Coronary artery (tissue), 2 donors: ENCODE measurements at places on chromosomes 5 and 9.

GRCh38 chr9:131594906-131595665, 49.8 kb downstream of the PRRT1B start:
- no peak for DNase-seq

DNA sequence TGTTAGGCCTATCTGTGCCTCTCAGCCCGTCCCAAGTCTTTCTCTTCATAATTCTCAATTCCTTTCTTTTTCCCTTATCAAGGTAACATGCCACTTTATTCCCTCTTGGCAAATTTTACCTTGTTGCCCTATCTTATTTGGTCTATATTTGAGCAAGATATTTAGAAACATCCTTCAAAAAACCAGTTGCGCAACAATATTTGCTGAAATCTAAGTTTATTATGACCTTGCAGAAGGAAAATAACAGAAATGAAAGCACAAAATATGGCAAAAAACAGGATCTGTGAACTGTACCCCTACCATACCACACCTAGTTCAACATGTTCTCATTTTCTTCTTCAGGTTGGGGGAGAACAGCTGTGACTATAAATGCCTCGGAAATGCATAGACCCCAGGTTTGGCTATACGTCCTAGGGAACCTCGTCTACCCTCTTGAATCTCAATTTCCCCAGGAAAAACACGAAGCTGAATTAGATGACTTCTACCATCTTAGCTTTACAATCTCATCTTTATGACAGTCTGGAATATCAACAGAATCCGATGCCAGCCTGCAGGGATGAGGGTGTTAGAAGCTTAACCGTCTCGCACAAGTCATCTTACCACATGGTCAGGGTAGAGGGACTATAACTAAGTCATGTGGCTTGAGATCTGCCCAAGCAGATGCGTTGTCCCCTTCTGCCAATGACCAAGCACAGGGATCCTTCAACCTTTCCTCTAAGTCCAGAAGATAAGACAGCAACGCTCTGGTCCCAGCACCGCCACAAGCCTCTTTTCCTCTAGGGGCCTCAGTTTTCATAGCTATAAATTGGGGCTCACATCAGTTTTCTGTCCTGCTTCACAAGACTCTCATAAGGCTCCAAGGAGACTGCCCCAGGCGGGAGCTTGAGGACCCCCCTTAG, 1.3 kb downstream of the LCP2 start:
- no peak for DNase-seq

DNA sequence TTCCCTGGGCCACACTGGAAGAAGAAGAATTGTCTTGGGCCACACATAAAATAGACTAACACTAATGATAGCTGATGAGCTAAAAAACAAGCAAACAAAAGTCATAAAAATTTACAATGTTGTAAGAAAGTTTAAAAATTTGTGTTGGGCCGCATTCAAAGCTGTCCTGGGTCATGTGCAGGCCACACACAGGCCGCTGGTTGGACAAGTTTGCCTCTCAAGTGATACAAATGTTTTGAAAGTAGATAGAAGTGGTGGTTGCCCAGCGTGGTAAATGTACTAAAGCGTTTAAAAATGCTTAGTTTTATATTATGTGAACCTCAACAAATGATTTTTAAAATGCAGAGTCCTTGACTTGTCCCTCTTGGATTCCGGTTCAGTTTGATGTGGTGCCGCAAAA, 94.9 kb upstream of the TBCA start:
- DNase-seq = no peak

GRCh38 chr5:100131161-100131560, 404.0 kb upstream of the FAM174A start:
- no peak for DNase-seq

GRCh38 chr9:134059661-134060395, 8.0 kb downstream of the BRD3 start:
- DNase-seq = no peak

DNA sequence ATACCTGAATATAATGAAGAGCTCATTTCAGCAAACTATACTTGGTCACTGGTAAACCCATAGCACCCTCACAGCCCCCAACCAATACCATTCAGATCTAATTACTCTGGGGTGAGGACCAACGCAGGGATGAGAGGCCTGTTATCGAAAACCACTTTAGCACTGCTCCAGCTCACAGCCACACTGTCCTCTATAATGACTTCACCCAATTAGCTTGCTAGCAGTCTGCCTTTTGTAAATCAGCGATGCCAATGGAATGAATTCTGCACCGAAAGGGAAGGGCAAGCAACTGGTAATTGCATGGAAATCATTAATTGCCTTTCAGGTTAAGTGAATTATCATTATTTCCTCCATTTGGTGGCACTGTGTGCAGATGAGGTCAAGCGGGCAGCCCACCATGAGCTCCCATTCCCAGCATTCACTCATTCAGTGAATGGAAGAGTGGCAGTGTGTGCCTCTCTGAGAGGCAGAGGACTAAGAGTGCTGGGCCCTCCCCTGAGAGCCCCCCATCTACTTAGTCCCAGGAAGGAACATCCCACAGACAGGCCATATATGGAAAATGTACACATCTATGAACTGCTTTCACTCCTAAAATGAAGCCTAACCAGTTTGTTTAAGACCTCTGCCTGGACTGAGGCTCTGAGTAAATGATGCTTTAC, 262.1 kb downstream of the SPOCK1 start:
- no peak for DNase-seq

DNA sequence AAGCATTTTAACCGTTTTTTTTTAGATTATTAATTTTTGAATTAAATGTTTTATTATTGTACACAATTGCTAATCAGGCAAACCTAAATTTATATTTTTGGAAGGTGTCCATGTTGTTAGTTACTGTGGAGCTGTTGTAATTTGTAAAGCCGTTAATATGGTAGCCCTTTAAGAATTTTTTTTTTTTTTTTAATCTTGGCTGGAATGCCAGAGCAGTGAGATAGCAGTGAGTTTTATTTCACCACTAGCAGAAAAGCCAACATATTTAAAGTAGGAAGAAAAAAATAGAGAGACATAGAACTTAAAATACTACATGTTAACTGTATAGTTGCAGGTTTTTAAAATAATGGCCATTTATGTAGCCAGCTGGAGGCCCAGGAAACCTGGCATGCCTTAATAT, 35.3 kb upstream of the RNF20 start:
- no peak for DNase-seq
